ENCODE measurements at places on chromosomes 11 and 22.
A peak's percentile ranks its signal among the peaks of the same experiment; 100 is the strongest.

GRCh38 chr22:42001706-42002105 lies 3.1 kb downstream of the WBP2NL start:
- DNase-seq: no peak

GRCh38 chr11:22555881-22556280 lies 69.7 kb downstream of the FANCF start:
- DNase-seq: no peak

DNA sequence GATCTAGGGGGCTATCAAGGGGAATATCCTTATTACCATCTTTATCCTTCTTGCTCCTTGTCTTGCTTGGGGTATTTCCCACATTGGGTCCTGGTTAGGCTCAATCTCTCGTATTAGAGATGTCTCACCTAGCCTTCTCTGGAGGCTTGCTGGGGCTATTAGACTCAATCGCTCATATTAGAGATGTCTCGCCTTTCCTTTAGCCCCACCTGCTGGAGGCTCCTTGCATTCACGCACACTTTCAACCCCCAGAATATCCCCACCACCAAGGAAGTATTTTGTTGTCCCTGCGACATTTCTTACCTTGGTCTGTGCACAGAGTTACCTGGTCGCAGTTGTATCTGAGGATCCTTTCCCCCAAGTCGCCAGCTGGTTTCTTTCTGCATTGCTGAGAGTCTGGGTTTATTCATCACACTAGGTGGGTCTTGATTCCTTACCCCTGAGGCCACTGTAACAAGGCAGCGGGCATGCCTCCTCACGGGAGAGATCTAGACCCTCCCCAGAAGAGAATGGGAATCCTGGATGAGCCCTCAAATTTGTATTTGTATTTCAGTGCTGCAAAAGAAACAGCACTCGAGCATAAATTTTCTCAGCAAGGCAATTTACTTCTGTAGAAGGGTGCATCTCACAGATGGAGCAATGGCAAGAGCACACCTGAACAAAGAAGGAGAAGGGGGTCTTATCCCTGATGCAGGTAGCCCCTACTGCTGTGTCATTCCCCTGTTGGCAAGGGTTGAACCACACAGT lies 15.9 kb upstream of the HYLS1 start:
- DNase-seq: no peak

DNA sequence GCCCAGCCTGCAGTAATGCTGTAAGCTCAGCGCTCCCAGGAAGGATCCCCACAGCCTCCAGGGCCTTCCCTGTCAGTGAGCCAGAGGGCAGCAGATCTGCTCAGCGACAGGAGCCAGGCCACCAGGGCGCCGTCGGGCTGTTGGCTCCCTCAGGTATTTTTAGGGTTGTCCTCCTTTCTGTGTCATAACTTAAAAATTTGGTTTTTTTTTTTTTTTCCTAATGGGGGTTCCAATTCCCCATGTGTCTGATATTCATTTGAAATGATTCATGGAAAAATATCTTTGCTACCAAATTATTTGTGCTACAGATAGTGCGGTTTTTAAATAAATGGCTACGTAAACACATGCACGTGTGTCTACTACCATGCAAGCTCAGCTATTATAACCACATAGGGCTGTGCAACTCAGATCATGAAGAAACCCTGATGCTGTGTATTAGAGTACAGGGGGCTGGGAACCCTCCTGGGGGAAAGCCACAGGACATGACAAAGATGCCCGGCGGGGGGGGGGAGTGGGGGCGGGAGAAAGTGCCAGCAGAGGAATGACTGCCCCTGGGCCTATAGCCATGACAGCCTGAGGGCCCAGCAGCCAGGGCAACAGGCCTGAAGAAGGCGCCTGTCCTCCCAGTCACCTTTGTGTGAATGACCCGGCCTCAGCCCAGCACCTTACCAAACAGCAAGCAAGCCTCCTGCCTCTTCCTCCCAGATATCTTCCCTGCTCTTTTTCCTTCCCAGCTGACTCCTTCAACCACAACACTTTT lies 89.3 kb downstream of the NAT10 start:
- DNase-seq: no peak

GRCh38 chr11:43868852-43869567 lies 11.6 kb upstream of the ALKBH3 start:
- DNase-seq: no peak

- DNase-seq: no peak
These were observed 23.6 kb upstream of the LMO2 start for GRCh38 chr11:33915526-33915925.

GRCh38 chr11:109435121-109435742 lies 13.2 kb downstream of the C11orf87 start:
- no peak for DNase-seq

DNA sequence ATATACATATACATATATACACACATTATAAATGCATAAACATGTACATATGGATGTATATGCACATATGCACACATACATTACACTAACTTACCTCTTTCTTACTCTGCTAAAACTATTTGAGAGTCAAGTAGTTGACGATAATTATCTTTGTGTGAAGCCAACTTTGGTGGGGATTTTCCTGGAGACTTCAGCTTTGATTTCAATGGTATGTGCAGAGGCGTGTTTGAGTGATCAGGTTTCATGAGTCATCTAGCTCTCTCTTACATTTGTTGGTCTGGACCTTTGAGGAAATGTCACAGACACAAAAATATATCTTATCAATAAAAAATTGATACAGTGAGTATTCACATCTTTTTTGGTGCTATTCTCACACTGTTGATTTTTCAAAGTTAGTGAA lies 769.1 kb upstream of the LUZP2 start:
- no peak for DNase-seq

DNA sequence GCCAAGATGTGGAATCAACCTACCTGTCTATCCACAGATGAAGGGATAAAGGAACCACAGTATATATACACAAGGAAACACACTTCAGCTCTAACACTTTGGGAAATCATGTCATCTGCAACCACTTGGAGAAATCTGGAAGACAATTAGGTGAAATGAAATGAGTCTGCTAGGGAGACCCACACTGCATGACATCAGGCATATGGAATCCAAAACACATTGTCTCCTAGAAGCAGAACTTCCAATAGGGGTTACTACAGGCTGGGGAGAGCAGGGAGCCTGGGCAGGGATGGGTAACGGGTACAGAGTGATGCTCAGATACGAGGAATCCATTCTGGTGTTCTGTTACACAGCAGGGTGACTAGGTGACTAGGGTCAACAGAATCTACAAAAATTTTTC lies 18.3 kb downstream of the RGL4 start:
- DNase-seq: no peak

- no peak for DNase-seq
These were observed 32.1 kb downstream of the GRAMD4 start for GRCh38 chr22:46652081-46652846.

- DNase-seq: no peak
These were observed 13.9 kb downstream of the RTN4RL2 start for GRCh38 chr11:57474017-57474802.

DNA sequence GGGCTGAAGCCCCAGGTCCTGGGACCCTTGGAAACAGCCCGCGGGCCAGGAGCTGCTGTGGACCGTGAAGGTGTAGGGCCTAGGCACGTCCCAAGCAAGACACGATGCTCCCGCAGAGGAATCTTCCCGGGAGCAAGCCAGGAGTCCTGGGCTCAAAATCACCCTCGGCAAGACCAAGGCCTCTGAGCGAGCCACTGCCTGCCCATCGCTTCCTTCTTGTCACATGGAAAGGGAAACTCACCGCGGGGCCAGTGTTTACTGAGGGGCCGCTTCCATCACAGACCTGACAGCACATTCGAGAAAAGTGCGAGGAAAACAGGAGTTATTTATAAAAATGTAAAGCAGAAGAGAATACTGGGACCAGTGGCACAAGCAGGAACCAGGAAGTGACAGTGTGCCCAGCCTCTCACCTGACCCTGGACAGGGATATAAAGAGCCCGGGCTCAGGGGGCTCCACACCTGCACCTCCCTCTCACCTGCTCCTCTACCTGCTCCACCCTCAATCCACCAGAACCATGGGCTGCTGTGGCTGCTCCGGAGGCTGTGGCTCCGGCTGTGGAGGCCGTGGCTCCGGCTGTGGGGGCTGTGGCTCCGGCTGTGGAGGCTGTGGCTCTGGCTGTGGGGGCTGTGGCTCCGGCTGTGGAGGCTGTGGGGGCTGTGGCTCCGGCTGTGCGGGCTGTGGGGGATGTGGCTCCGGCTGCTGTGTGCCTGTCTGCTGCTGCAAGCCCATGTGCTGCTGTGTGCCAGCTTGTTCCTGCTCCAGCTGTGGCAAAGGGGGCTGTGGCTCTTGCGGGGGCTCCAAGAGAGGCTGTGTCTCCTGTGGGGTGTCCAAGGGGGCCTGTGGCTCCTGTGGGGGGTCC lies at the start of gene KRTAP5-5:
KRTAP5-5 (plus strand) TSS at position 450 of the 860 bp plus-strand sequence; CDS start at position 516, 66 bp downstream.
- no peak for DNase-seq

GRCh38 chr11:126202646-126203359 lies 8.6 kb downstream of the RPUSD4 start:
- DNase-seq: no peak

DNA sequence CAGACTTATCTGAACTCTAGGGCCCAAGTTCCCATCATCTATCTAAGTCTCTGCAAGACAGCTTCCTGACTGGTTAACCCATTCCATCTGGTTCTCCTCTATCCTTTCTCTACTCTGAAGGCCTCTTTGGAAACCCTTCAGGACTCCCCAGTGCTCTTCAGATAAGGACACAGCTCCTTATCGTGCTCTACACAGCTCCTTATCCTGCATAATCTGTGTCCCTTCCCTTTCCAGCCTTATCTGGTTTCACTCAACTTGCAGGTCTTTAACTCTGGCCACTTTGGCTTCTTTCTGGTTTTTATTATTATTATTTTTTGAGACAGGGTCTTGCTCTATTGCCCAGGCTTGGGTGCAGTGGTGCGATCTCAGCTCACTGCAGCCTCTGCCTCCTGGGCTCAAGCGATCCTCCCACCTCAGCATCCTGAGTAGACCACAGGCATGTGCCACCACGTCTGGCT lies 10.6 kb downstream of the ENDOD1 start:
- no peak for DNase-seq

GRCh38 chr11:118530683-118531596 lies at the start of gene TMEM25:
Gene TMEM25 (plus strand): TSS chr11:118531192. CDS start chr11:118531802, 610 bp downstream.
- DNase-seq: peak; percentile 57

- no peak for DNase-seq
These were observed 127.1 kb downstream of the SPATA19 start for GRCh38 chr11:133718238-133718637.

GRCh38 chr11:86313793-86314192 lies 11.8 kb downstream of the HIKESHI start:
- no peak for DNase-seq

DNA sequence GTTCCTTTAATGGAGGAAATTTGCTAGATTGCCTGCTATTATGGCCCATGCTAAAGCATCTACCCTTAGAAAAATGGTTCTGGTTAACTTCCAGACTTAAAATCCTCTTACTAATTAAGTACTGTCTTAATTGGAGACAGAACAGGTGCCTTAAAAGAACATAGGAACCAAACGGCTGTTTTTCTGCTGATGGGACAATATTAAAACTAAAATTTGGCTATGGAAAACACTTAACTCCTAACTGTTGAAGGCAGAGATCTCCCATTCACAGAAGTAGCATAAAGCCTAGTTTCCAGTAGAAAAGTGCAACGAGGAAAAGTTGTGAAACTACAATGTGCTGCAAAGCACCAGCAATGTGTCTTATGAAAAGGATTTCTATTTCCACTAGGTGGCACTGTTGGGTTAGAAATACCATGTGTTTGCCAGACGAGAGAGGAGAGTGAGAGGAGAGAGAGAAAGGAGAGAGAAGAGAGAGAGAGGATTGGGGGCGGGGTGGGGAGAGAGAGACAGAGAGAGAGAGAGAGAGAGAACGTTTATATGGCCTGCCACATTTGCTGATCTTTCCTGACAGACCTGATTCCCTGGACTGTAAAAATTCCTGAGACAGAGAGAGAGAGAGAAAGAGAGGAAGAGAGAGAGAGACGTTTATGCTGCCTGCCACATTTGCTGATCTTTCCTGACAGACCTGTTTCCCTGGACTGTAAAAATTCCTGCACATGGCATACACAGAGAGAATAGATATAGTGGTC lies 51.5 kb downstream of the FAM181B start:
- no peak for DNase-seq

DNA sequence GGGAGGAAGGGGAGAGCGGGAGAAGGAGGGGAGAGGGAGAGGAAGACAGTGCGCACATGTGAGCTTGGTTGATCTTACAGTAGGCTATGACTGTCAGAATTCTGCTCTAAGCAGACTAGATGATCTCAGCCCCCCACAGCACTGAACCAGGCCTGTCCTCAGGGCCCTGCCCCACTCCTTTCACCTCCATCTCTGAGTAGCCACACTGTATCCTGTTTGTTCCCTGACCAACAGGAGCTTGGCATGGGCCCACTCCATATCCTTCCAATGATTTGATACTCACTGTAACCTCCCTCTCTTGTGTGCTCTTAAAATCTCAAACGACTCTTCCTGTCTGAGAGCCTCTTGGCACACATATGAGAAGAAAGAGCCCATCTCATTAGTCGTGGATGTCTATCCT lies 86.1 kb upstream of the PARVA start:
- no peak for DNase-seq

DNA sequence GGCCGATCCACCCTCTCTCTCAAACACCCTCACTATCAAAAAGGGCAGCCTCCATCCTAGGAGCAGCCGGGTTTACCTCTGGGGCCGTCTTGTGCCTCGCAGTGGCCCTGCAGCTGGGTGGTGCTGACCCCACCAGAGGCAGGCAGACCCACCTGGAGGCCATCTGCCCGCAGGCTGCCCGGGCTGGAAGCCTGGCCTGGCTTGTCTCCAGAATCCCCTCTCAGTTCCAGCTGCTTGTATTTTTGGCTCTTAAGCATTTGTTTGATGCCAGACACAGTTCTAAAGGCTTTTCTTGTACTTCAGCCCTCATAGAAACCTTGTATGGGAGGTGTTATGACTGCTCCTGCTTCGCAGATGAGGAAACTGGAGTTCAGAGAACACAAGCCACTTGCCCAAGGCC lies 4.2 kb upstream of the NFAM1 start:
- DNase-seq: no peak

- DNase-seq: no peak
These were observed 157.7 kb downstream of the MAML2 start for GRCh38 chr11:96185220-96185768.

DNA sequence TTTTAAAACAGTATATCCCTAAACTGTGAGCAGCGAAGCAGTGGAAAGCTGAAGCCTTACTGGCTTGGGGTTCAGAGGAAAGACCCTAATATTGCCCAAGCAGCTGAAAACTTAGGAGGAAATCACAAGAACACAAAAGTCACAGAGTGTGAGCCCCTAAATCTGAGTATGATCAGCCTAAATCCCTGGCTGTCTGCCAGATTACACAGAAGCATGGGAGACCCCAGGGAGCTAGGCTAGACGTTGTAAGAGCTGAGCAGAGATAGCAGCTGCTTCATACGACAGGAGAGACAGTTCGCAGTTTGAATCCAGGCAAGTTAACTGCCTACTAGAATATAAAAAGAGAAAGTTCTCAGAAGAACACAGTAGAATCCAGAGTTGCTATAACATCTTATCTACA lies 81.2 kb downstream of the PACS1 start:
- no peak for DNase-seq

Data from T-helper 9 cell (primary cell).